ENCODE measurements at places on chromosomes 16 and 17.

DNA sequence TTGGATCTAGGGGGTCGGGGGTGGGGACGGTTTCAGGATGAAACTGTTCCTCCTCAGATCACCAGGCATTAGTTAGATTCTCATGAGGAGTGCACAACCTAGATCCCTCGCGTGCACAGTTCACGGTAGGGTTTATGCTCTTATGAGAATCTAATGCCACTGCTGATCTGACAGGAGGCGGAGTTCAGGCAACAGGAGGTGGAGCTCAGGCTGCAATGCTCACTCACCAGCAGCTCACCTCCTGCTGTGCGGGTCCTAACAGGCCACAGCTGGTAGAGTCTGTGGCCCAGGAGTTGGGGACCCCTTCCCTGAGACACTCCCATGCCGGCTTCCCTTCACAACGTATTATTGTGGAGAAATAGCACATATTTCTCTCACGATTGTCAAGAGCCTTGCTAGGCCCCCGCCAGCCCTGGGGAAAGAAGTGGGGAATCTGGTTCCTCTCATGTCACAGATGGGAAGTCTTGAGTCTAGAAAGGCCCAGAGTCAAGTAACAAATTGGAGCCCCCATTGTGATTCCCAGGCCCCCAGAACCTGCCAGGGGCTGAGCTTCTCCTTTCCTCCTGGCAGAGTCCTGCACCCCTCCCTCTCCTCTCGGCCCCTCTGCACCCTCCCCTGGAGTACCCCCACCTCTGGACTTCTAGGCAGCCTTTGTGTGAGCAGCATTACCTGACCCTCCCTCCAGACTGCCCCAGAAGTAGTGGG is 6.1 kb upstream of the KRT14 start:
- H3K27me3 ChIP-seq: no peaks in the 10 kb centered on the region
- no peaks in the 10 kb centered on the region for H3K36me3 ChIP-seq
- H3K4me3 ChIP-seq: no peak overlapping the region

- no peak for DNase-seq
- no peak overlapping the region for H3K27ac ChIP-seq
- peaks cover 12% of the 10 kb centered on the region for H3K27me3 ChIP-seq
- H3K36me3 ChIP-seq: no peaks in the 10 kb centered on the region
- H3K4me3 ChIP-seq: no peak overlapping the region
These were observed 12.6 kb downstream of the HID1 start for GRCh38 chr17:74959826-74960515.

DNA sequence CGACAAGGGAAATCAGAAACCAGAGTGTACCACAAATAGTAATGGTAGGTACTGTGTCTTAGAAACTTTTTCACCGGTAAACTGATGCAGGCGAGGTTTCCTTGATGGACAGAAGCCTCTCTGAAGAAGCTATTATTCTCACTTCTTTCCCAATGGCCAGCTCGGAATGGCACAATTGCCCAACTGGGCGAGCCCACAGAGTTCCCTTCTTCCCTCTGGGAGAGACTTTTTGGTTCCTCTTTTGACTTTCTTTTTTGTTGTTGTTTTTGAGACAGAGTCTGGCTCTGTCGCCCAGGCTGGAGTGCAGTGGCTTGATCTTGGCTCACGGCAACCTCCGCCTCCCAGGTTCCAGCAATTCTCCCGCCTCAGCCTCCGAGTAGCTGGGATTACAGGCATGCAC is 16.9 kb downstream of the SLC43A2 start:
- no peak overlapping the region for H3K27ac ChIP-seq
- peaks cover 54% of the 10 kb centered on the region for H3K36me3 ChIP-seq
- no peak overlapping the region for H3K4me3 ChIP-seq
- no peaks in the 10 kb centered on the region for H3K4me1 ChIP-seq
- no peaks in the 10 kb centered on the region for H3K27me3 ChIP-seq
- no peak for DNase-seq

- H3K27me3 ChIP-seq: no peaks in the 10 kb centered on the region
- no peak overlapping the region for H3K27ac ChIP-seq
- H3K4me3 ChIP-seq: no peak overlapping the region
- no peak for DNase-seq
These were observed 24.4 kb upstream of the VAT1L start for GRCh38 chr16:77763994-77764393.

- no peak overlapping the region for H3K27ac ChIP-seq
- no peaks in the 10 kb centered on the region for H3K4me1 ChIP-seq
- no peaks in the 10 kb centered on the region for H3K36me3 ChIP-seq
- H3K27me3 ChIP-seq: no peaks in the 10 kb centered on the region
These were observed 42.4 kb upstream of the KIF2B start for GRCh38 chr17:53780320-53780719.

GRCh38 chr17:59763861-59764260 is 56.4 kb downstream of the VMP1 start:
- H3K4me3 ChIP-seq: no peak overlapping the region
- no peaks in the 10 kb centered on the region for H3K4me1 ChIP-seq
- DNase-seq: no peak
- no peak overlapping the region for H3K27ac ChIP-seq

DNA sequence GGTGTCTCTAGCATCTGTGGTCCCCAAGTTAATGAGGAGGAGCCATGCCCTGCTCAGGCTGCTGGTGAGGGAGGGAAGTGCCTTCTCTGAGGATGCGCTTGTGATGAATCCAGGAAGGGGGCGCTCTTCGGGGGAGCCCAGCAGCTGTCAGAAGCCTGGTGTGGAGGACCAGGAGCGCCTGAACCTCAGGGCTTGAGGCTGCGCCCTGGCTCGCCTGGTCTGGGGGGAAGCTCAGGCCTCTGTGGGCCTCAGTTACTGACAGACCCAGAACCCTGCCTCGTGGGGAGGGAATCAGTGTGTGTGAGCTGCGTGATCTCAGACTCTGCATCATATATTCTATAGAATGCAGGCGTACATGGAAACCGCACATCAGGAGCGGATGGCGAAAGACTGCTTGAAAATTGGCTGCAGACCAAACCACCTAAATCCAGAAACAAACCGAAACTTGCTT is 126.1 kb downstream of the SEC14L1 start:
- no peak overlapping the region for H3K4me3 ChIP-seq
- no peaks in the 10 kb centered on the region for H3K27me3 ChIP-seq
- H3K27ac ChIP-seq: no peak overlapping the region
- H3K36me3 ChIP-seq: no peaks in the 10 kb centered on the region

GRCh38 chr16:10575506-10576130 is 4.8 kb downstream of the EMP2 start:
- DNase-seq: no peak
- peaks cover 10% of the 10 kb centered on the region for H3K4me1 ChIP-seq
- H3K4me3 ChIP-seq: no peak overlapping the region
- no peaks in the 10 kb centered on the region for H3K27me3 ChIP-seq

GRCh38 chr16:83652943-83653342 is 154.8 kb upstream of the HSBP1 start:
- no peaks in the 10 kb centered on the region for H3K4me1 ChIP-seq
- H3K27me3 ChIP-seq: no peaks in the 10 kb centered on the region
- DNase-seq: no peak
- H3K36me3 ChIP-seq: no peaks in the 10 kb centered on the region
- no peak overlapping the region for H3K4me3 ChIP-seq

- no peak overlapping the region for H3K4me3 ChIP-seq
- H3K27me3 ChIP-seq: no peaks in the 10 kb centered on the region
- no peaks in the 10 kb centered on the region for H3K36me3 ChIP-seq
- DNase-seq: no peak
- H3K27ac ChIP-seq: no peak overlapping the region
- peaks cover 22% of the 10 kb centered on the region for H3K4me1 ChIP-seq
These were observed 2.3 kb downstream of the TGFB1I1 start for GRCh38 chr16:31474173-31474714.

DNA sequence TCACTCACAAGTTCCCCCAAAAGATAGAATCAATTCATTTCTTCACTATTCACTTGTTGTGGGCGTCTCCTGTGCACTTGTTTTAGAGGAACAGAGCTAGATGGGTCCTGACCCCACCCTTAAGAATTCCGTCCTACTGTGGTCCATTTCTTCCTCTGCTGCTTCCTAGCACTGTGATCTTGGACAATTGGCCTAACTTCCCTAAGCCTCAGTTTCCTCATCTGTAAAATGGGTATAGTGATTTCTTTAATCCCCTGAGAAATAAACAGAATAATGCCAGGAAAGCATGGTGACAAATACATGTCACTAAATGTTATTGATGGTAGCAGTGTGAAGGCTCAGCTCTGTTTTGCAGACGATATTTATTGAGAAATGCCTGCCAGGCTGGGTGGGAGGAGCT is 9.9 kb downstream of the BMERB1 start:
- DNase-seq: no peak
- H3K27ac ChIP-seq: no peak overlapping the region
- H3K4me3 ChIP-seq: no peak overlapping the region
- H3K4me1 ChIP-seq: no peaks in the 10 kb centered on the region
- H3K36me3 ChIP-seq: no peaks in the 10 kb centered on the region

- no peak for DNase-seq
- no peak overlapping the region for H3K27ac ChIP-seq
- H3K27me3 ChIP-seq: peaks cover 3% of the 10 kb centered on the region
These were observed 69.8 kb downstream of the SHISA9 start for GRCh38 chr16:12971241-12971640.

DNA sequence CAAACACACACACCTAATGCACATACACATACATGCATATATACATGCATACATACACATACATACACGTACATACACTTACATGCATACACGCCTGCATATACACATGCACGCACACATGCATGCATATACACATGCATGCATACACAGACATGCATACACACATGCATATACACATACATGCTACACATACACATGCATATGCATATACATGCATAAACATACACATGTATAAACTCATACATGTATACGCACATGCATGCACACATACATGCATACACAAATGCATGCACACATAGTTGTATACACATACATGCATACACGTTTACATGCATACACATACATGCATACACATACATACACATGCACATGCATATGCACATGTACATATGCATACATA is 23.6 kb upstream of the RMI2 start:
- peaks cover 20% of the 10 kb centered on the region for H3K4me1 ChIP-seq
- no peak for DNase-seq
- no peaks in the 10 kb centered on the region for H3K27me3 ChIP-seq
- H3K36me3 ChIP-seq: no peaks in the 10 kb centered on the region

GRCh38 chr16:84732674-84733352 is 33.0 kb downstream of the USP10 start:
- no peaks in the 10 kb centered on the region for H3K36me3 ChIP-seq
- no peak for DNase-seq
- H3K27ac ChIP-seq: no peak overlapping the region
- H3K4me1 ChIP-seq: peaks cover 20% of the 10 kb centered on the region
- H3K27me3 ChIP-seq: no peaks in the 10 kb centered on the region

DNA sequence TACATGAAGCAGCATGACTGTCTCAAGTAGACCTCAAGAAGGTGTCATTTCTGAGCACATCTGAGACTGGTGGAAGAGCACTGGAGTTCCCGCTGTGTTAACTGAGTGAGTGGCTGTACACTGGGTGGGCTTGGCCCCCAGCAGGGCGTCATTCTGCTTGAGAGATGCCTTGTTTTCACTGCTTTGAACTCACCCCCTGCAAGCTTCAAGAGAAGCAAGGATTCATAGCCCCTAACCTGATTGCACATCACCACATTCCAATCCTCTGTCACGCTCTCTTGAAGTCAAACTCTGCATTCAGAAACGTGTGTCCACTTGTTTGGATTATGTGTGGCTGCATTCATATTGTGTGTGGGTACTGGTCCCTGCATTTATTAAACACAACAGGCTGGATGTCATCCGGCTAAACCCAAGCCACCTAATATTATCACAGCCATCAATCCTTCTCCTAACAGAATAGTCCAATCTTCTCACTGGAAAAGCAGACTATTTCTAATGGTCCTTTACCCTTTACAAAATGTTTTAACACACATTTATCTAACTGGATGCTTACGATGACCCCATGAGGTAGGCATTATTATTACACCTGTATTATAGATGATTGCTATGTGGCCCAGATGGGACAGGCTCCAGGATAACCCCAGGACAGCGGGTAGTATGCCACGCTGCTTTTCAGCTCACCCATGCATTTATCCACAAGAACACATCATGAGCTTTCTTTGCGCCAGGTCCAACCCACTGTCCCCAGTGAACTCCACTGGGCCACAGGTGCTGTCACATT is 76.3 kb downstream of the USP31 start:
- H3K4me3 ChIP-seq: no peak overlapping the region
- H3K27me3 ChIP-seq: no peaks in the 10 kb centered on the region
- peaks cover 3% of the 10 kb centered on the region for H3K36me3 ChIP-seq
- no peak overlapping the region for H3K27ac ChIP-seq
- no peaks in the 10 kb centered on the region for H3K4me1 ChIP-seq
